ENCODE measurements at places on chromosomes 7 and 10.

GRCh38 chr7:33054261-33054964 lies 8.2 kb downstream of the NT5C3A start:
- DNase-seq = no peak

DNA sequence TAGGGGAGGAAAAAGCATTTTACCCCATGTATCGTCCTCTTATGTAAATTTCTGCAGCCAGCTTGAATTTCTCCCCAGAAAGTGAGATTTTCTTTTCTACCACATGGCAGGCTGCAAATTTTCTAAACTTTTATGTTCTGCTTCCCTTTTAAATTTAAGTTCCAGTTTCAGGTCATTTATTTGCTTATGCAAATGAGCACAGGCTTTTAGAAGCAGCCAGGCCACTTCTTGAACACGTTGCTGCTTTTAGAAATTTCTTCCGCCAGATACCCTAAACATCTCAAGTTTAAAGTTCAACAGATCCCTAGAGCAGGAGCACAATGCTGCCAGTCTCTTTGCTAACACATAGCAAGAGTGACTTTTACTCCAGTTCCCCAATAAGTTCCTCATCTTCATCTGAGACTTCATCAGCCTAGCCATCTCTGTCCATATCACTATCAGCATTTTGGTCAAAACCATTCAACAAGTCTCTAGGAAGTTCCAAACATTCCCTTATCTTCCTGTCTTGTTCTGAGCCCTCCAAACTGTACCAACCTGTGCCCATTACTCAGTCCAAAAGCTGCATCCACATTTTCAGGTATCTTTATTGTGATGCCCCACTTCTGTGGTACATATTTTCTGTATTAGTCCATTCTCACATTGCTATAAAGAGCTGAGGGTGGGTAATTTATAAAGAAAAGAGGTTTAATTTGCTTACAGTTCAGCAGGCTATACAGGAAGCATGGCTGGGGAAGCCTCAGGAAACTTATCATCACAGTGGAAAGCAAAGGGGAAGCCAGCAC lies 16.3 kb downstream of the EZH2 start:
- DNase-seq = no peak

GRCh38 chr7:138513344-138513871 lies 53.3 kb downstream of the TRIM24 start:
- no peak for DNase-seq

GRCh38 chr7:20482071-20482470 lies 133.4 kb upstream of the ABCB5 start:
- DNase-seq = peak; percentile 58

GRCh38 chr7:158061026-158061630 lies 526.5 kb downstream of the PTPRN2 start:
- no peak for DNase-seq

DNA sequence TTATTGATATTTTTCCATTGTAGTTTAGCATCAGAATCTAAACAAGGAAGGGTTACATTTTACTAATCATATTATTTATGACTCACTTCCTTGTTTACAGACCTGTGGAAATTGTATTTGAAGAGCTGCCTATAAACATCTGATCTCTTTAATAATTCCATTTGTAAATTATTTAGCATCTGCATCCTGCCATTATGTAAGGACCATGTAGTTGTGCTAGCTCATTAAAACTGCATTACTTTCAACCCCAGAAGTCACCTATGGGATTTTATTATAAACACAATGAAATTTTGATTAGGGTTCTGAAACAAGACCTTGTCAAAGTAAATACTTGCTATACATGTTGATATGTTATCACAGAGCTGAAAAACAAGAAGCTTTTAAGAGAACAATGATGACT lies 146.8 kb upstream of the SLC26A5 start:
- no peak for DNase-seq

- no peak for DNase-seq
Observed at GRCh38 chr10:91617072-91617609, 15.7 kb downstream of the PPP1R3C start.

GRCh38 chr10:6173203-6173602 lies 29.5 kb upstream of the PFKFB3 start:
- DNase-seq = no peak

- no peak for DNase-seq
Observed at GRCh38 chr7:35252612-35253459, 1.1 kb downstream of the TBX20 start.

DNA sequence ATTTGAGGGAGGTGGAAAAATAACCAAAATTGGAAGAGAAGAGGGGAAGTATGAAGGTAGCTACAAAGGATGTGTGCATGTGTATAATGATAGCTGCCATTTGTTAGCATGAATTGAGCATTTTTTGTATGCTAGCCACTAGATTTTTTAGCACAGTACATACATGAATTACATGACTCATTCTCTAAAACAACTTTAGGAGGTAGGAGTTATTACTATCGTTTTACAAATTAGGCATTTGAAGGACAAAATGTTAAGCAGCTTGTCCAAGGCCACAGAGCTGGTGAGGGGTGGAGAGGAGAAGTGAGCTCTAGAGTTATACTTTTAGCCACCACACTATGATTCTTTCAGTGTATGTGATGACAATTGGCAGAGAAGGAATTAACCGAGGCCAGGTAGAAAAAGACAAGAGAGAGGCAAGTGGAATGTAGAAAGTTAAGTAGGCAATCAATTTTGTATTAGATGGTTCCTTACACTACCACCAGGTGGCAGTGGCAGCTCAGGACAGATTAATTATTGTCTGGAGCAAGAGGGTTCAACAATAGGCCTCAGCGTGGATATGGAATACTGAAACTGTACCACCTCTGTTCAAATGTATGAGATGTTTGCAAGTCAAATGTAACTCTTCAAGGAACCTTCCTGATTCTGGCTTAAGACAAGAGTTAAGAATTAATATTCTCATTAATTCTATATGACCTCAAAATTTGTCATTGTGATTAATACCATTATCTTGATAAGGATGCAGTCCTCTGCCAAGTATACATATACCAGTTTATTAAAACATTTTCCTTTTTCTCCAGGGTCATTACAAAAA lies 128.0 kb downstream of the MBL2 start:
- peak; percentile 70 for DNase-seq

GRCh38 chr10:71230656-71231025 lies 18.3 kb downstream of the UNC5B start:
- no peak for DNase-seq

DNA sequence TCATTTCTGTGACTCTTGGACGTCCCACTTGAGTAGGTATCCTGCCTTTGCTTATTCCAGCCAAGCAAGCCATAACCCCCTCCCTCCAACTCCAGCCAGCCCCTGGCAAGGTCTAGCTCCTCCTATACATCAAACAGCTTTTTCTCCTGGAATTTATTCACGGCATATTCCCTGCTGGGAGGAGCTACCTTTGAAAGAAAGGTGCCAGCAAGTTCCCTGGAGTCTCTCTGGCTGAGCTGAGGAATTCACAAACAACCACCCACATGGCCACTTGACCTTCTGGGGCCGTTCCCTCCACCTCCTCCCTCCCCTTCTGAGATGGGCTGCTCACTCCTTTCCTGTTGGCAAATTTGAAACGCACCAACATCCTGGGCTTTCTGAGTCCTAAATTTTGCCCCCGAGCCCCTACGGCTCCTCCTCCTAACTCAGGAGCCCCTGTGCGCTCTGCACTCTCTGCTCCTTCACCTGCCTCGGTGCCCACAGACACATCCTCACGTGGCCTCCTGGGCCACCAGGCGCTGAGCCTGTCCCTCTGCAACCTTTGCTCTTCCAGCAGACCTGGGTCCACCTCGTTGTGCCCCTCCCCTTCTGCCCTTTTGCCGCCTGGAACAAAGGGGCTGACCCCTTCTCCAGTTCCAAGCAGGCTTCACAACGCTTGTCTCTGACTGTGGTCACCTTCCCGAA lies 48.0 kb downstream of the HSPA12A start:
- DNase-seq = no peak

- no peak for DNase-seq
Observed at GRCh38 chr7:85274454-85274853, 87.6 kb upstream of the SEMA3D start.

DNA sequence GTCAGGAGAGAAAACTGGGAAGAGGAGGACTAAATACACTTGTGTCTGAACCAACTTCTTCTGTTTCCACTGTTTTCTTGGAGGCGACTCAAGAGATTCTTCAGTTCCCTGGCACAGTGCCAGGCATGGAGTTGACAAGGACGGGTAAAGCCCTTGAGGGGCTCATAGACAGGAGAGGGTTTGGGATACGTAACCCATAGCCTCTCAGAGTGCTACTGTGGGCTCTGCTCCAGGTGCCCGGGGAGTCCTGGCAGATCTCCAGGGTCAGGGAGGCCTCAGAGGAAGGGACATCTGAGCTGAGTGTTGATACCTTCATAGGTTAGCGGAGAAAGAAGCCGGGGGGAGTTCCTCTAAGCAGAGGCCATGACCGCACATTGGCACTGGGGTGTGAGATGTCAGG lies 42.0 kb downstream of the GALNT17 start:
- no peak for DNase-seq

DNA sequence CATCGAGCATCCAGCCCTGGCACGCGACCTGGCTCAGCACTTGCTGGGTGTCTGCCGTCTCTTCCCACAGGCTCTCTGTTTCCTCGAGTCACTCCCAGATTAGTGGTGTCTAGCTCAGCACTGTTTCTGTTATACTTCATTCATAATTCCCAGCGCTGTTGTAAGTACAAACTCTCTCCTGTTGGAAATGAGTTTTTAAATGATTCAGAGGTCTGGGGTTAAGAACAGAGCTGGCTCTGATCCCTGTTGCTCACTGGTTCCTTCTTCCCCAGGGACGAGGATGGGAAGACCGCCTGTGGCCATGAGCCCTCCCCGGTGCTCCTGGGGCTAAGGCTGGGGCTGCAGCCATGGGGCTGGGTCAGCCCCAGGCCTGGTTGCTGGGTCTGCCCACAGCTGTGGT lies 17.3 kb upstream of the C10orf95 start:
- DNase-seq = no peak

- no peak for DNase-seq
Observed at GRCh38 chr10:34633374-34633773, 181.7 kb downstream of the PARD3 start.

DNA sequence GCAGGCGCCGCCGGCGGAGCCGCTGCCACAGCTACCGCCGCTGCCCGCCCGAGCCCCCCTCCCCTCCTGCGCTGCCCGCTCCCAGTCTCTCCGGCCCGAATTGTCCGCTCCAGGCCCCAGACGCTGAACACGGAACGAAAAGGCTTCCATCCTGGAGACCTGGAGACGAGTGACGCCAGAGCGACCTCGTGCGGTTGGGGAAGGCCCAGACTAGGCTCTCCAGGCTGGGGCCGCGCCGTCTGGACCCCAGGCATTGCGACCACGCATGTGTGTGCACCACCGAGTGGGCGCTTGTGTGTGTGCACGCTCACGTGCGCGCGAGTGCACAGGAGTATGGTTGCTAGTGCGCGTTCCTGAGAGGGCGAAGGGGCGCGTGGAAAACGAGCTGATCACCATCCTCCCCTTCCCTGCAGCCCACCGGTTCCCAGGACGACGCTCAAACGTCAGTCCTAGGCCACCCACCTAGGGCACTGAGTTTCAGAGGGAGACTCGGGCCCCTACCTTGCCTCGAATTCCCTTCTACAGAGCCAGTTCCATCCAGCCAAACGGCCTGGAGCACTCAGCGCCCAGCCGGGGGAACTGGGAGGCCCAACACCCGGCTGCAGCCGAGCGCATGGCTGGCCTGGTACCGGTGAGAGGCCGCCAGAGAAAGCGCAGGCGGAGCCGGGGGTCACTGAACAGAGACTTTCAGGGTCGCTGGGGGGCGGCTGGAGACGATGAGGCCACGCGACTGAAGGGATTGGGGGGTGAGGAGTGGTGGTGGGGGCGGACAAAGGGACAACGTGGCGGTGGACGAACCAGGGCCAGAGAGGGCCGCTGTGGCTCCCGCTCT lies 11.6 kb downstream of the LBX1 start:
- no peak for DNase-seq

- no peak for DNase-seq
Observed at GRCh38 chr10:112208997-112209396, 25.4 kb upstream of the GPAM start.

GRCh38 chr10:12704488-12704887 lies 297.0 kb downstream of the CCDC3 start:
- DNase-seq = no peak

DNA sequence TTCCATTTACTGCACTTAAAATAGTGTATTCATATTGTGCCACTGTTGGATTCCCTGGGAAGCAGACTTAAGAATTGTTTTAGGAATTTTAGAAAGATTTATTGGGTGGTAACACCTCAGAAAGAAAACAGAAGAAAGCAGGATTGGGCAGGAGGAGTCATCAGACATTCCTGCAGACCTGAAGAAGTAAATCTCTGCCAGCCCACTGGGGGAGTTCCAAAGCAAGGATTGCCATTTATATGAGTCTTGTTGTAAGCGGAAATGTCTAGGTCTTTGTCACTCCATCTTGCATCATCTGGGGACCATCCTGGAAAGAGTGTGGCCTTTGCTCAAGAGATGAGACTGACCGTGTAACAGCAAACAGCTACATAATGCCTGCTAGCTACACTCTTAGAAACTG lies 947.6 kb upstream of the POT1 start:
- no peak for DNase-seq

GRCh38 chr10:3427347-3427746 lies 254.8 kb upstream of the PITRM1 start:
- no peak for DNase-seq

DNA sequence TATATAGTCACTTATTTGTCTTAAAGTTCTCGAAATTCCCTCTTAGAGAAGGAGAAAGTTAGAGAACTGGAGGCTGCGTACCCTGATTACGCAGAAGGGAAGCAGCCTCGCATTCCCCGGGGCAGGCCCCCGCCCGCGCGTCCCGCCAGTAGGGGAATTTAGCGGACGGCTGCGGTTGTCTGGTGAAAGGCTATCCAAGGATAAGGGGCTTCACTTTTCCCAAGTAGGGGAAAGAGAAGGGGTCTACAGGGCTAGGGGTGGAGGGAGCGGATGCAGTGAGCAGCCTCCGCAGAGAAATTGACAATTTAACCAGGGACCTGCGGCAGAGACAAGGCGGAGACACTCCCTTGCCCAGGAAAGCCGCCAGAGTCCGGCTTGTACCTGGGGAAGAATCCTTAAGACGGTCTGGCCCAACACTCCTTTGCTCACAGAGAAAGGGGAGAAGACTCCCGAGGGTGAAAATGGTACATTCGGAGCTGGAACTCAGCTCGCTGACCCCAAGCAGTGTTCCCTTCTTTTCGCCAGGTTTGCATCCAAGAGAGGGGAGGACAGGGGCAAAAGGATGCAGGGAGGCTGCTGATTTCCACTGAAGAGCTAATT lies 994 bp upstream of the MAGI2 start:
- DNase-seq = peak; percentile 21

Data from SJCRH30 (cell line).